ENCODE measurements at places on chromosomes 12 and 14.
A peak's percentile ranks its signal among the peaks of the same experiment; 100 is the strongest.

DNA sequence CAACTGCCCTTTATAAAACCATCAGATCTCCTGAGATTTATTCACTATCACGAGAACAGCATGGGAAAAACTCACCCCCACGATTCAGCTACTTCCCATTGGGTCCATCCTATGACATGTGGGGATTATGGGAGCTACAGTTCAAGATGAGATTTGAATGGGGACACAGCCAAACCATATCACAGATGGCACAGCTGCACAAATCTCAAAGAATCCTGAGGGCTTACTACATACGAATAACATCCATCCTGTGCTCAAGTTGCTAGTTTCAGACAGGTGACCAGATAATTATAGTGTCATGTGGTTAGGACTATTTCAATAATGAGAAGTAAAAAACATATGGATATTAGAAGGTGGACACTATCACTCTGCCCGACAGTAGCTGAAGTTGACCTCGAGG, 211.2 kb downstream of the NUAK1 start:
- no peak for DNase-seq

DNA sequence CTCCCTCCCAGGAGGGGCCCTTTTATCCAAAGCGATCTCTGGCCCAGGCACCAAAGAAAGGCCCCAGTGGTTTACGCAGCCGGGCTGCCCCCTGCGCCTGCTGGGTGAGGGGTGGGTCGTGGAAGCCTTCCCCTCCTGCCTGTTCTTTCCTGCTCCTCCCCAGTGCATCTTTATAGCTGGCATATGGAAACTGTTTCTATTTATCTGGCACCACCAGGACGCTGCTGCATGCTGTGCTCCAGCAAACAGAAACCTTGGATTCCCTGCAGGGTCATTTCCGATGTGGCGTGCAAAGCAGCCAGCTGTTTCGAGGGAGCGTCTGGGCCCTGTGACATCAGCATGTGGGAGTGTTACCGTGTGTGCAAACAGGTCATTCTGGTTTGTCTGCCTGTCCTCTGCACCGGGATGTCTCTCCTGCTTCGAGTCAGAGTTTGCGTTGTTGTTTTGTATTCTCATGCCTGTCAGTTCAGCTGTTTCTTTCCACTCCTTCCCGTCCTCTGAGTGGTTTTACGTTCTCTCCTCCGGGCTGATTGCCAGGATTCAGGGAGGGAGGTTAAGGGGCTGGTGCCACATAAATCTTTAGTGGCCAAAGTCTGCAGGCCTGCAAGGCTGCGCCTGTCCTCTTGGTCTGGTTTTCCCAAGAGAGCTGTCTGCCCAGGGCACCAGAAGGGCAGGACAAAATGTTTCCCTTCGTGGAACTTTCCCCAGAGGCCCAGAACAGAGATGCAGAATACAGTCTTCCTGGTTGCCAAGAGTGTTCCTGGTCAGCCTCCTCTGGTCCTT, 24.6 kb downstream of the TPCN1 start:
- DNase-seq: peak; percentile 69

DNA sequence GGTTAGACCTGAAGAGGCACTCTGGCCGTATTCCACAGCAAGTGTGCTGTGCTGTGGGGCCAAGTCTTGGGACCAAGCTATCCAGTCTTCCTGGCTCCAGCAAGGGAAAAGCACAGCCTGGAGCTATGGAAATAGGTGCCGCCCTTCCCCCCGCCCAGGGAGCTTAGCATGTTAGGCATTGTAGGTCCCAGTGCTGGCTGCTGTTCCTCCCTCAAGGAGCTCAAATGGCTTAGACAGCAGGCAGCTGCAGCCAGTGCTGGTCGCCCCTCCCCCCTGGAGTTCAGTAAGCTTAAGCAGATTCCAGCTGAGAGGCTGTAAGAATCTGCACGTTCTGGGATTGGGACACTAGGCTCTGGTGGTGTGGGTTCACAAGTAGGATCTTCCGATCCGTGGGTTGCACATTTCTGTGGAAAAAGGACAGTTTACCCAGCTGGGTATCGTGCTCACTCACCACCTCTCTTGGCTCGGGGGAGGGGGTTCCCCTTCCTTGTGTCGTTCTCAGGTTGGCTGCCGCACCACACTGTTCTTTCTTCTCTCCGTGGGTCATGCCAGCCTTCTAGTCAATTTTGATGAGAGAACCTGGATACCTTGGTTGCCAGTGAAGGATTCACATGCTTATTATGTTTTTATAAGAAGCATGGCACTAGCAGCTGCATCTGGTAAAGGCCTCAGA, 127.3 kb downstream of the CNTN1 start:
- DNase-seq: no peak

GRCh38 chr12:65665817-65666216, 158.5 kb upstream of the HMGA2 start:
- no peak for DNase-seq

Measured in AG09319 (cell line).